ENCODE measurements at places on chromosomes 16 and 17.

GRCh38 chr17:42675965-42676423, 800 bp downstream of the PLEKHH3 start:
- DNase-seq = no peak

DNA sequence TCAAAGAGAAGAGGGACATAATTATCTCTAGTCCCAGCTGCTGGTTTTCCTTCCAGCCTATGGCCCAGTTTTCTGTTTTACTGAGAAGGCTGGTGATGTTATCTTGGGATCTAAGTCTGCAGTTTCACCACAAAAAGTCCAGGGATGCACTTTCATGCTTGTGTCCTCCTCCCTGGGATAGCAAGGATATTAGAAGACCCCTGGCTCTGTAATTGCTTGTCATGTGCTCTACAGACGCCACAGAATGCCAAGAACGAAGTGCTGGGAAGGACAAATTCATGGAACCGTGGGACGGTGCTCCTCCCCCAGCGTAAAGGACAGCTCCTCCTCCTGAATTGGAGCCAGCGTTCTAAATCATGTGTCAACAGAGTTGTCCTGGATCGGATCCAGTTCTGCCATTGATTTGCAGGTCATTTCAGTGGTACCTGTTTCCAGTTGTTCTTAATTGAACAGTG, 8.6 kb downstream of the MAPT start:
- DNase-seq = no peak

DNA sequence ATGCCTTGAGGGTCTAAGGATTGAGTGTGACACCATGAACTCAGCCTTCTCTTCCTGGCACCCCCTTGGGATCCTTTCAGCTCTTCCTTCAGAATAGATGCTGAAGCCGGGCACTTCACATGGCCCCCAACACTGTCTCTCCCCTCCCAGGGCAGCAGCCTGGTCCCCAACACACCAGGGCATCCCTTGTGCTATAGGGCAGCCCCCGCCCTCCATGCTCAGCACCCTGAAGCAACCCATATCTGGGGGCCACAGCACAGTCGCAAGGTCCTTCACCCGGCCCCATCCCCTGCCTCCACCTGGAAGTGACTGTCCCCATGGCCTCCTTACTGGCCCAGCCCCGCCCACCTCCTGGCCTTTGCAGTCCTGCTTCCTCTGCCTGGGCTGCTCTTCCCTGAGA, 143.1 kb downstream of the C16orf95 start:
- no peak for DNase-seq

DNA sequence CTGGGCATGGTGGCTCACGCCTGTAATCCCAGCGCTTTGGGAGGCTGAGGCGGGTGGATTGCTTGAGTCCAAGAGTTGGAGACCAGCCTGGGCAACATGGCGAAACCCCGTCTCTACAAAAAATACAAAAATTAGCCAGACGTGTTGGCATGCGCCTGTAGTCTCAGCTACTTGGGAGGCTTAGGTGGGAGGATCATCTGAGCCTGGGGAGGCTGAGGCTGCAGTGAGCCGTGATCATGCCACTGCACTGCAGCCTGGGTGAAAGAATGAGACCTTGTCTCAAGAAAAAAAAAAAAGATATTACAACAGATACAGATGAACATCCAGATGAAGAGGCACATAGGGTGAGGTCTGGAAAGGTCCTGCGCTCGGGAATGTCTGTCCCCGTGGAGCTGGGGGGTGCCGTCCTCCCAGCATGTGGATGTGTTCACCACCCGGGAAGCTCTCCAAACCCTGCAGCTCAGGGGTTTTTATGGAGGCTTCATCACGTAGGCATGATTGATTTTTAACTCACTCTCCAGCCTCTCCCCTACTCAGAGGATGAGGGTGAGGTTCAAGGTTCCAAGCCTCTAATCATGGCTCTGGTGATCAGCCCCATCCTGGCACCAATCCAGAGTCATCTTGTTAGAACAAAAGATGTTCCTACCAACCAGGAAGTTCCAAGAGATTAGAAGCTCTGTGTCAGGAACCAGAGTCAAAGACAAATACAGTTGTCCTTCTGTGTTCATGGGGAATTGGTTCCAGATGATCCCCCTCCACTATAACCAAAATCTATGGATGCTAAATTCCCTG, 85.0 kb upstream of the DNAJA2 start:
- no peak for DNase-seq

DNA sequence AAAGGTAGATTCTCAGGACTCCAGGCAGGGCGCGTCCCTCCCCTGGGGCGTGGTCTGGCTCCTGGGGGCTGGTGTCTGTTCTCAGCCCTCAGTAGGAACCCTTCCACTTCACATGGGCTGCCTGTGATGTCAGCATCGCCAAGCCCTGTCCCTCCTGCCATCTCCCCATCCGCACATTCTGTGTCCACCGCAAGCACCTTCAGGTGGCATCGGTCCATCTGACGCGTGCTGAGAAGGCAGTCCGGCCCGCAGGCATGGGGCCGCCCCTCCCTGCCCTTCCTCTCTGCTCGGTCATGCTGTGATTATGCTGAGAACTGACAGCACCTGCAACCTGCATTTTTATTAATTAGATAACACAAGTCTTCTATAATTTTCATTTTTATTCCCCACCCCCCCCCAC, 12.7 kb upstream of the DNAH17 start:
- DNase-seq = no peak

GRCh38 chr17:60888812-60889709, 211.4 kb downstream of the BCAS3 start:
- DNase-seq = no peak

GRCh38 chr16:54847609-54848008, 83.1 kb upstream of the IRX5 start:
- no peak for DNase-seq

DNA sequence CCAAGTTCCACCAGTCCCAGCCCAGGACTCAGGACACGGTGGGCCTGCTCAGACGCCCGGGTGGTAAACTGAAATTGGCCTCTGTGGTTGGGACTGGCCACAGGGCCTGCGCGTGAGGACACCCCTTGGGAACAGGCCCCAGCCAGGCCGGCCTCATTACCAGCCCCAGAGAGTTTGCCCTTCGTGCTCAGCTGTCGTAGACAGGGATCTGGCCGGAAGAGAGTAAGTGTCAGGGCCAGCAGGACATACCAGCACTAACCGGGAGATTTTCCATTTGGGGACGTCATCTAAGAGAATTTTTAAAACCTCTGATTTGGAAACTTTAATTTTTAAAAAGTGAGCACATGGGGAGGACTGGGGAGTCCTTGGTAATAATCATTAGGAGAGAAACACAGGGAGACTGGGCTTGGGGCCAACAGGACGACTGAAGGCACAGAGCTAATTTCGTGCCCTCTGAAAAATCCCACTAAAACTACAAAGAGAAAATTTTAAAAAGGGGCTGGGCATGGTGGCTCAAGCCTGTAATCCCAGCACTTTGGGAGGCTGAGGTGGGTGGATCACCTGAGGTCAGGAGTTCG, 2.4 kb upstream of the RBFOX3 start:
- no peak for DNase-seq

DNA sequence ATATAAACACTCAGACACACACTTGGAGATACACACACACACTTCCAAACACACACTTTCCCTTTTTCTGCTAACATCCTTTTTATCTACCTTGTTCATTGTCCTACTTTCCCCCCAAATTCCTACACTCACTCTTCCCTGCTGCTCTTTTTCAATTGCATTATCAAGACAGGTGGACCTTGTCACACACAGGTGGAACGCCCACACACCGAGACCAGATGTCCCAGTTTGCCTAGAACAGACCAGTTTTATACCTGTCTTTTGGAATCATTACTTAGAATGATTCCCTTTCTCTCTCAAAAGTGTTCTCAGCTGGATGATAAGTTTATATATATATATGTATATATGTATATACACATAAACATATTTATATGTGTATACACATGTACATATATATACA, 50.7 kb upstream of the ARHGAP44 start:
- no peak for DNase-seq

GRCh38 chr17:40075201-40075941, 12.6 kb downstream of the THRA start:
- peak; percentile 61 for DNase-seq

DNA sequence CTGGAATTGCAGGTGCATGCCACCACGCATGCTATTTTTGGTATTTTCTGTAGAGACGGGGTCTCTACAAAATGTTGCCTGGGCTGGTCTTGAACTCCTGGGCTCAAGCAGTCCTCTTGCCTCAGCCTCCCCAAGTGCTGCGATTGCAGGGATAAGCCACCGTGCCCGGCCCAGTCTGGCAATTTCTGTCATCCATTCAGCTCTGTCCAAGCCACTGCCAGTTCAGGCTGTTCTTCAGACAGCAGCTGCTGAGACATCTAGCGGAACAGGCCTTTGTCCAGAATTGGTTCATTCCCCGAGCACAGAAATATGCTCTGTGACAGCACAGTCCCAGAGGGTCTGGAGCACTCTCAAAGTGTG, 5.4 kb downstream of the SLC47A1 start:
- no peak for DNase-seq

DNA sequence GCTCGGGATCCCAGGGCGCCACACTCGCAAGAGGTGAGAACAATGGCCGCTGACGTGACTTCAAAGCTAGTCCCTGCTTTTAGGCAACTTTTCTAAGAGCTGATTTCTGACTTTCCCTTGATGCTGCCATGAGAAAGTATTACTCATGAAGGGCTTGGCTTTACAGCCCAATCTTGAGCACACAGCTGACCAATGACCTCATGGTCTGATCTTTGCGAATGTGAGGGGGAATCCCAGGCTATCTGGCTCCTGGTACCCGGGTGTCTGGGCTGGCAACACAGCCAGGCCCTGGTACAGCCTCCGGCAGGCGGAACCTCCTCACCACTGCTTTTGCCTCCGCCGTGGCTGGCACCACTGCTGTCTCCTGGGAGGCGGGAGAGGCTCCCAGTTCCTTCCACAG, 17.5 kb downstream of the NDUFAF8 start:
- DNase-seq = no peak
